ENCODE measurements at places on chromosomes 4 and X.

- DNase-seq: no peak
These were observed 222.3 kb upstream of the AGTR2 start for GRCh38 chrX:115948018-115948923.

- no peak for DNase-seq
These were observed 325.2 kb upstream of the AADAT start for GRCh38 chr4:170414961-170415360.

- DNase-seq: no peak
These were observed 303.5 kb upstream of the GALNT7 start for GRCh38 chr4:172865103-172865502.

- no peak for DNase-seq
These were observed 204.9 kb upstream of the PPARGC1A start for GRCh38 chr4:24094726-24095125.

GRCh38 chrX:13494562-13494961 lies 74.8 kb upstream of the EGFL6 start:
- no peak for DNase-seq

Measured in stimulated activated CD4-positive, alpha-beta T cell treated with anti-CD3 and anti-CD28 coated beads, Interleukin-4, amount 100 ng/mL, for 1 hour (primary cell).